Foreskin melanocyte (primary cell): ENCODE measurements at places on chromosomes 4 and X.

DNA sequence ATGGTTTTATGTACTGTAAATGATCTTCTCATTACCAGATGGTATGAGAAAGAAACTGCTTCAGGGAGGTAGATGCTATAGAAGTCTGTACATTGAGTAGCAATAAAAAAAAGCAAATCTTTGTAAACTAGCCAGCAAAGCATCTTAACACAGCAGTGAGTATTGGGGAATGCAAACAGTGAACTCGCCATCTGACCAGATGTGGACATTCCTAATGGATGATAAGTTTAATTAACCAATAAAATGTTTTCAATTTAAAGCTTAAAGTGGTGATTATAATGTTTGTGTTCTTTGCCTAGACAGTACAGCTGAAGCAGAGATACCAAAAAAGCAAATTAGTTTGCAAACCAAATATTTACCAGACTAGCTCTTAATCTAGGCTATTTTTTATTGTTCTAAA is 1144.2 kb downstream of the FAT4 start:
- DNase-seq: no peak

- DNase-seq: no peak
These were observed 102.3 kb downstream of the MID1 start for GRCh38 chrX:10518073-10518472.

DNA sequence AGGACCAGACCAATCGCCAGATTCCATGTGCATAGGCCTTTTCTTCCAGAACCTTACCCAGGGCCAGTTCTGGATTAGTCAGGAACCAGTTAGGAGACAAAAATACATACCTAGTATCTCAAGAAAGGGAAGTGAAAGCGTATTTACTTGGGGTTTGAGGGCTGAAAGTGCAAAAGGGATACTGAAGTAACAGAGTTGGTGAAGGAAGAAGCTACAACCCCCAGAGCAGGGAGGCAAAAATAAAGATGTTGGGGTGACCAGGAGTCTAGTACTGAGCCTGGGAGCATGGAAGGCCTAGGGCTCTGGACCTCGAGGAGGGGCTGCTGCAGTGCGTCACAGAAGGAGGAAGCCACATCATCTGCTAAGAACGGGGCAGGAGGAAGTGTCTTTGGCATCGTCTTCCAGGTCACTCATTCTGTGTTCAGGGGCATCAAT is 38.3 kb downstream of the TKTL1 start:
- no peak for DNase-seq

DNA sequence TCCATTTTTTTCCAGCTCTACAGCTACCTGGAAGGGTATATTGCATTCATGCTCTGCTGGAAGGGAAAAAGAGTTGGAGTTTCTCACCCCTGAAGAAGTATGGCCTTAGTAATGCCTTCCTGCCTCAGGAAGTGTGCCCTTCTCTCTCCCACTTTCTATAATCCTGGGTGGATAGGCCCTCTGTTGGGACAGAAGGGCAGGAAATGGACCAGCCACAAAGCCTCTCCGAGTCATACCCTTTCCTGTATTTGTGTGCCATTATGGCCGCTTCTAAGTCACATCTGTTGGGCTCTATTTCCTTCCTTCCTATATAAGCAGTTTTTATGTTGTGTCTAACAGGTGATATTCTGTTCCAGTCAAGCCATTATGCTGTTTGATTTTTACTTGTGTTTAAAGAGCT is 74.8 kb upstream of the SMARCA5 start:
- DNase-seq: no peak

DNA sequence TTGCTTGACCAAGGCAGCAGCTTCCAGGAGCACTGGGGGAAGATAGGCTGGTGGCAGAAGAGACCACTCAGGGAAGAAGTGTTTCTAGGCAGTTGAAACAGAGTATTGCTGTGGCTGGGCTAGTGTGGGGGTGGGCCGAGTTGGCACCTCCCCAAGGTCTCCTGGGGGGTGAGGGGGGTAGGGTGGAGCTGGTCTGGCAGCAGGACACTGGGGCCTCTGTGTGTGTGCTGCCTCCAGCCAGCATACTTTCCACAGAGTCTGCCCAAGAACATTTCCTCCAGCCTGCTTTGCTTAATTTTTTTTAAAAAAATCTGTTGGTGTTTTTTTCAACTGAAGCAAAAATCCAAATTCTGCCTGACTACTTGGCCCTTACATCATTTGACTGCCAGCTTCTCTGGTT is 4.0 kb downstream of the ITIH6 start:
- peak; percentile 10 for DNase-seq

DNA sequence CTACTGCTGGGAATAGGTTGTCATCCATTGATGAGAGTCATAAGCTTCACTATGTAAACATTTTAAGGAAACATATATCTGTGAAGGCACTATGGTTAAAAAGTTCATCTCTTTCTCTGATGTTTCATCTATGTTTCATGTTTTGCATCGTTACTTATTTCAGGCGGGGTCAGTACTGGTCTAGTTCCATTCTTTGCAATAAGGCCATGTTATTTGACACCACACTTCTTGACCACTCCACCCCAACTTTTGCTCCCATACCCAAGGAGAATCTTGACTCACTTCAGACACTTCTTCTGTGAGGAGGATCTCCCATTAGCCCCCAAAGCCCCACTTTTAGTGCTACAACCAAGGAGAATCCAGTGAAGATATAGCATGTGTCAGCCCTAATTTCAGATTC is 119.4 kb downstream of the GRIA3 start:
- DNase-seq: no peak

- no peak for DNase-seq
These were observed 162.2 kb upstream of the GPR101 start for GRCh38 chrX:137195991-137196390.

- DNase-seq: no peak
These were observed 135.7 kb upstream of the MAMLD1 start for GRCh38 chrX:150227321-150227860.
